Hypothalamus (tissue), 51 donors: ENCODE measurements at places on chromosomes 16 and 17.

DNA sequence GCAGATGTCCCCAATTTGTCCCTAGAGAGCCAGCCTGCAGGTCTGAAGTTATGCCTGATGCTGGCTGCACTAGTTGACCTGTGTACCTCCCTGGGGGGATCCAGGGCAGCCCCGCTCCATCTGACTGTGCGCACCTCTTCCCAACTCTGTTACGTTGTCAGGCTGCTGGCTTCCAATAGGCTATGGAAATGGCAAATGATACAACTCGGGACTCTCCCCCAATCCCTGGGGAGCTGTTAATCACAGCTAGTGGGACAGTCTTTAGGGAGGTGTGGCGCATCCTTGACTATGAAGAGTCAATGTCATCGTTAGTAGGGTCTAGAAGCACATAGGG lies 30.1 kb downstream of the GPRC5B start:
- DNase-seq, result no peak

DNA sequence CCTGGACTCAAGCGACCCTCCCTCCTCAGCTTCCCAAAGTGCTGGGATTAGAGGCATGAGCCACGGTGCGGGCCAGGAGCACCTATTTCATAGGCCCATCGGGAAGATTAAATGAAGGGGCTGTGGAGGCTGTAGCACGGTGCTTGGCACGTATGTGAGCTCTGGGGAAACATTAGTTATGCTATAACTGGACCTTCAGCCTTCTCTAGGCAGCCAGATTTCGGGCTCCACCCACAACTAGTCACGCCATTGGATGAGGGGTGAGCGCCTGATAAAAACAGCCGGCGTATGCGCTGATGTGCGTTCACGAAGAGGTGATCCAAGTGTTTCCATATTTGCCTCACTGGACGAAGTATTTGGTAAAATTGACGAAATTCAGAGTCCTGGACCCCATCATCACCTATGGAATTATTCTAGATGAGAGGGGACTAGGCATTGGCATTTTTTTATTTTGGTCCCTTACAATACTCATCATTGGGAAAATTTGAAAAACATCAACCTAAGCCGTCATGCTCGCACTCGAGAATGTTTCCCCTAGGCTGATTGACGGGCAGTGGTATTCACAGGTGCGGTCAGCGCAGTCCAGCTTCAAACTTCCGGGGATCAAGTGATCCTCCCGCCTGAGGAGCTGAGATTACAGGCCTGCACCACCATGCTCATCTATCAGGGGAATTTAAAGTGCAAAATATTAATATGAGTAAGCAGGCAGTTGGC lies 1.8 kb upstream of the ANKRD11 start:
- no peak for DNase-seq

DNA sequence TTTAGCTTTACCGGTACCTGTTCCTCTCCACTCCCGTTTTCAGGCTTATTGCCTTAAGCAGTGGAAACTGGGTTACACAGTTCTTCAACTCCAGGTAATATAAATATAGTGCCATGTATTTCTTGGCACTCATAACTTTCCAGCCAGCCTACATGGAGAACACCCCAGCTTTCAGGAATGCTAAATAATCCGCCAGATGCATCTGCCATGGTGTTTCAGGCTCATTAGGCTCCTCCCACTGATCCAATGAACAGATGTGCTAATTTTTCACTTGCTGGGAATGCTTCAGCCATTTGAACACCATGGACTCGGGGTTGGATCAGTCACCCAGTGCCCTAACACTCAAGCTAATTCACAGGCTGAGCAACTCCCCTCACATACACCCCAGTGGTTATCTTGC lies 4.6 kb downstream of the ANKFN1 start:
- DNase-seq, result no peak

GRCh38 chr16:3673676-3674377 lies 19.3 kb downstream of the DNASE1 start:
- DNase-seq, result no peak

GRCh38 chr17:42509409-42509808 lies 26.6 kb upstream of the NAGLU start:
- DNase-seq, result no peak

DNA sequence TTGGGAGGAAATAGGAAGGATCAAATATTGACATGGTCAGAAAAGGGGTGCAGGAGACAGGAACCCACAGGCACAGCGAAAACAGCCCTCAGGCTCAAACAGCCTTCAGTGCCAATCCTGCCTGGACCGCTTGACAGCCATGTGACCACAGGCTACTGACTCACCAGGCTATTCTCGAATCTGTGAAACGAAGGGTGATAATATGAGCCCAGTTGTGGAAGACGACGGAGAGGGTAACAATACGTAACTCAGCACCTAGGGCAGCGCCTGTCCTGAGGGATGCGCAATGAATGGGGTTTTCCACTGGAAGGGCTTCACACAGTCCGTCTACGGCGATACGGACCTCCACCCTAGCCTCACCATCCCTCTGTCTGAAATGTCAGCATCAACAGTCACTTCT lies 117.3 kb upstream of the RCVRN start:
- peak; percentile 39 for DNase-seq

DNA sequence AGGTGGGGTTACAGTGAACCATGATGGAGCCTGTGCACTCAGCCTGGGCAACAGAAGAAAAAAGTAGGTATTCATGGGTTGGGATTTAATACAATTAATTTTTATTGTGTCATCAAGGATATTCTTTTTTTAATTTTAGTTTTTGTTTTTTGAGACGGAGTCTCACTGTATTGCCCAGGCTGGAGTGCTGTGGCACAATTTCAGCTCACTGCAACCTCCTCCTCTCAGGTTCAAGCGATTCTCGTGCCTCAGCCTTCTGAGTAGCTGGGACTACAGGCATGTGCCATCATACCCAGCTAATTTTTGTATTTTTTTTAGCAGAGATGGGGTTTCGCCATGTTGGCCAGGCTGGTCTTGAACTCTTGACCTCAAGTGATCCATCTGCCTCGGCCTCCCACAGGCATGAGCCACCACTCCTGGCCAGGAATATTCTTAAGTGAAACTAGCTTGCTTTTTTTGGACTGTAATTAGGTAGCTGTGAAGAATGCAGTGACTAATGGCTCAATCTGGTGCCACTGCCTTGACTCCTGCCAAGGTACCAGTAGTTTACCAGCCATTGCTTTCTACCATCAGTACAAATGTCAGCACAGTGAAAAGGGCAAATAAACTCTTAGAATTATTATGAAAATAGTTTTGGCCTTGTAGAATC lies 4.8 kb downstream of the PPM1D start:
- DNase-seq, result no peak

- DNase-seq, result no peak
Observed at GRCh38 chr17:63945784-63946439, 13.8 kb upstream of the CD79B start.

DNA sequence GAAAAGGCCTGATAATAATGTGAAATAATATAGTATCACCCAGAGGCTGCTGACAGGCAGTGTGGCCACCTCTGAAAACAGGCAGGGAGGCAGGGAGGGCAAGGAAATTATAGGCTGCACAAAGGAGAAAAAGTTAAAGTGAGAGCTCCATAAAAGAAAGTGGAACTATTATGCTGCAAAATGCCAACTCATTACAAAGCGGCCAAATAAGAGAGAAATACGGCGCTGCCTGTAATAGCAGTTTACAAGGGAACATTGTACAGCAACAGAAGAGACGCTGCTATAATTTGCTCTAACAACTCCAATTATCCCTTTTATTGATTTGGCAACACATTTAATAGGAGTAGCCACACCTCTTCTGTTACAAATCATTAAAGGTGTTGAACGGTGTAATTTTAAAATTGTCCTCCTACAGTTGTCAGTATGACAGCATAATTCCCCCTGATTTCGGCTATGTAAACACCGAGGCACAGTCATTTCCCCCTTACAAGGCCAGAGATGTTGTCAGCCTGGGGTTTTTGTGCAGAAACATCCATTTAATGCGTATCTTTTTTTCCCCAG lies 120.3 kb downstream of the MRM1 start:
- DNase-seq, result peak; percentile 66

DNA sequence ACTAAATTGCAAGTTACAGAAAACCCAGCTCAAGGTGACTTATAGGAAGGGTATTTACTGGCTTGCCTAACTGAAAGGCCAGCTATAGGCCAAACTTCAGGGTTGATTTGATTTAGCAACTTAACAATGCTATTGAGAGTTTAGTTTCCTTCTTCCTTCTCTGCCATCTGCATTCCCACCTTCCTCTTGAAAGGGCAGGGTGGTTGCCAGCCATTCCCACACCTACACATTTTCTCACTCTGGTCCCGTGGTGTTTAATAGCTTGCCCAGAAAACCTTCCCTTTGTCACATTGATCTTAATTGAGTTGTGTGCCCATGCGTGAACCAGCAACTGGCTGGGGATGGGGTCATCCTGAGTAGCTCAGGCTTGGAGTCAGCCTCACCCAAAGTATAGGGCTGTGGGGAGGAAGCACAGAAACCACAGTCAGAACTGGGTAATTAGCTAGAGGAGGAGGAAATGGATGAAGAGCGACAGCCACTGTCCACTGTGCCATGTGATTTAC lies 194.7 kb downstream of the SPECC1 start:
- DNase-seq, result no peak

- no peak for DNase-seq
Observed at GRCh38 chr17:3770466-3770865, 30.5 kb downstream of the ITGAE start.

DNA sequence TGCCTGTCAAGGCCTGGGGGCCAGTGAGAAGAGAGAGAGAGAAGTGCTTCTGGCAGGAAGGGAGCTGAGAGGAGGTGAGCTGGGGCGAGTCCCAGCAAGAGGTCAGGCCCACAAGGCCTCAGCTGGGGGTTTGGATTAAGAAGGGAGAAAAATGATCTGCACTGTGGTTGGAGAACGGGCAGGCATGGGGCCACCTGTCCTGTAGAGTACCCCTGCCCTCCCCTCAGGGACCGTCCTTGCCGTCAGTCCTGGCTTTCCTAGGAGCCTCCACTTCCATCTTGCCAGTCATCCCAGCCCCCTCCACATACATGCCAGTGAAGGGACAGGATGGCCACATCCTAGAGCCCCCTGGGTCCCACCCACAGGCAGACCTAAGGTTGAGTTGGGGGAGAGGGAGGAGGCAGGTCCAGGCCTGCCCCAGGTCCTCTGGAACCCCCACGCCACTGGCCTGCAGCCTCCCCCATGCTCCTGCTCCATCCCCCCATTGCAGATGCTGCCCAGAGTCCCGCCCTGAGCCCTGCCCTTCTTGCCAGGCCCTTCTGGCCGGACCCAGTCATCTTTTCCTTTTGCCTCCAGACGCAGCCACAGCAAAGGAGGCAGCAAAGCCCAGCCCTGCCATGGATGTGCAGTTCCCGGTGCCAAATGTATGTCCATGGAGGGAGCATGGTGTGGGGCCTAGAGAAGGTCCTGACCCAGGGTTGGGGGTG lies 18.9 kb downstream of the KATNB1 start:
- no peak for DNase-seq

- DNase-seq, result no peak
Observed at GRCh38 chr17:78763561-78763960, 18.5 kb downstream of the CYTH1 start.

DNA sequence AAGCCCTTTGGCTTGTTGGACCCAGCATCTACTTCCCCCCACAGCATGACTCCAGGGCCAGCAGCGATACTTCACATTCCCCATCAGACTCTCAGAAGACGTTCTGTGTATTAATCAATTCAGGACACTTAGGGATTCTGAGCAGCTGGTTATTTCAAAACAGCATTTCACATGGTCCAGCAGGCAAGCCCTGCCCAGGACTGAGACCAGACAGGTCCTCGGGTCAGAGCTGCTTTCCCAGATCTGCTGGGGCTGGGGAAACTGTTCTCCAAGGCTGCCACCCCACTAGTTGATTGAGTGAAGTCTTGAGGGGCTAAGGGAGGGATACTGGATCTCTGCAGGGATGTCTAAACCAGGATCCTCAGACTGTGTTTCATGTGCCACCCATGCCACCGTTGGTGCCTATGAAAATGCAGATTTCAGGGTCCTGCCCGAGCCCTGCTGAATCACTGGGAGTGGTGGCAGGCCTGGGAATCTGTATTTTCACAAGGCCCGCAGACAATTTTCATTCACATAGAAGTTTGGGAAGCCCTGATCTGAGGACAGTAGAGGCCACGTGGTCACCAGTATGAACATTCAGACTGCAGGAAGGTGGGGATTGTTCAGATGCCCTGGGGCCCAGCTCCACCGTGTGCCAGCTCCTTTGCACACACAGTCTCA lies 40.6 kb upstream of the CDH5 start:
- DNase-seq, result no peak

GRCh38 chr17:55812323-55812722 lies 61.5 kb downstream of the PCTP start:
- DNase-seq, result no peak

DNA sequence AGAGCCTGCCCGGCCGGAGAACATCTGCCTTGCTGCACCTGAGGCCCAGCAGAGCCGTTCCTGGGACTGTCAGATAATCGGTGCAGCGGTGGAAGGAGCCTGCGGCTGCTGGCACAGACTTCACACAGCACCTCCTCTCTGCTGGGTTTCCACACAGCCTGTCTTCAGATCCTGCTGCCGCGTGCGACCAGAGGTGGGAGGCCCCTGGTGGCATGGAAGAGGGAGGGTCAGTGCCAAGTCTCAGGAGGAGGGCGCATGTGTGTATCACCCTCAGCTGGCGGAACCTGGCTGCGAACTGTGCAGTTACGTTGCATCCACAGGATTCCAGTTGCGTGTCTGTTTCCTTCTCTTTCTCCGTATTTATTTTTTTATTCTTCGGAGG lies 3.3 kb downstream of the CDK5R1 start:
- DNase-seq, result no peak

DNA sequence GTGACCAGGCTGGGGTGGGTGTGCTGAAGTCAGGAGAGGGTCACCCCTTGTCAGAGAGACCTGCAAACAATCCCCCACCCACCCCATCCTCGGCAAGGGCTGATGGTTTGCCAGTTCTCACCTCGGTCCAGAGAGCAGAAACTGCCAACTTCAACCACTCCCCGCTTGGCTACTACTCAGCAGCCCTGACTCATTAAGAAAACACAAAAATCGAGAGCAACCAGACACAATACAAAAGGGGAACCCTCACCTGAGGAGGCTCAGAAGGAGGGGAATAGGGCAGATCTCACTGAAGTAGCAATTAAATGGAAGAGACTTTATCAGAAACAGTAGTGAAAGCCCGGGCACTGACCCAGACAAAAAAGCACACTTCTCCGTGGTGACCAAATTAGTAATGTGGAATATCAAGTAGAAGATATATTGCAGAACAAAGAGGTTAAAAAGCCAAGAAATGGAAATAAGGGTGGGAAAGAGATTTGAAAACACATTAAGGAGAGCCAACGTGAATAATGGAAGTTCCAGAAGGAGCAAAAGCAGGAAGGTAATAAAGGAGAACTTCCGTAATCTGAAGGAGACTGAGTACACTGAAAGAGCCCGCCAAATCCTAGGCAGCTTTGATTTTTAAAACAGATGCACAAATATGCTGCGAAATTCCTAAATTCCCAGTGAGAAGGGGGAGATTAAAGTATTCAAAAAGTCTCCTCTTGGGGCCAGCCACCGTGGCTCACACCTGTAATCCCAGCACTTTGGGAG lies 23.6 kb downstream of the CENPV start:
- DNase-seq, result no peak

DNA sequence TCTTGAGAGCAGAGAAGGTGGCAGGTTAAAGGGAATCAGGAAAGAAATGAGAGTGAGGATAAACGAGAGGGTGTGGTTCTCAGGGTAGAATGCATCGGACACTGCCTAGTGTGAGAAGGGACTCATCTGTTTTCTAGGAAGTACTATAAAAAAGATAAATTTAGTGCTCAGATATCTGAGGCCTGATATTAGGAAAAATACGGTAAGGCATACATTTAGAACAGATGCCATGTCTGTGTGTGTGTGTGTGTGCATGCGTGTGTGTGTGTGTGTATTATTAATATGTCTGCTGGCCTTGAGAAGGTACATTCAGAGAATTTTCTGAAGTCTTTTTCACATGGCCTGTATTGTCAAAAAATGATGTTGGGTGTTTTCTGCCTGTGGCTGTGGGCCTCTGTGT lies 414.8 kb downstream of the MAF start:
- DNase-seq, result no peak
